ENCODE measurements at places on chromosomes 2 and 18. TPM values are rescaled to one million over a fixed set of nuclear protein-coding genes. Genes with fewer than 3 reads are reported as not detected.
A peak's percentile ranks its signal among the peaks of the same experiment; 100 is the strongest.

DNA sequence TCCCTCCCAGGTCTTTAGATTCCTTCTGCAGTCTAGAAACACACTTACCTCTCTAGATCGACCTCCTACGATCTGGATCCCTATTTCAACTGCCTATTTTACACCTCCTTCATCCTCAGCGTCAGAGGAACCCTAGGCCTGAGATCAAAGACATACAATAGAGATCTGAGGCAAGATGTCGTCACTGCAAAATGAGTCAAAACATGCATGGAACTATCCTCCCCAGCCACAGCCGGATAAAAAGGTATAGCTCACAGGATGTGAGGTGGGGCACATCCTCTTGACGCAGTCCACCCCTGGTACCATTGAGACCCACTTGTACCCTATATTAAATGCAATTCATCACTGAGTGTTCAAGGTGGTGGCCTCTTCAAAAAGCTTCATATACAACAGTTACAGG is 63.7 kb upstream of the DNAJC10 start:
- H3K4me3 ChIP-seq = no peak overlapping the region
- no peaks in the 10 kb centered on the region for H3K4me1 ChIP-seq
- DNase-seq = no peak
- no peaks in the 10 kb centered on the region for H3K27me3 ChIP-seq
- no peaks in the 10 kb centered on the region for H3K36me3 ChIP-seq
- no peak overlapping the region for H3K27ac ChIP-seq

- peaks cover 83% of the 10 kb centered on the region for H3K27me3 ChIP-seq
- H3K27ac ChIP-seq = no peak overlapping the region
- no peak overlapping the region for H3K4me3 ChIP-seq
- no peaks in the 10 kb centered on the region for H3K4me1 ChIP-seq
- H3K36me3 ChIP-seq = no peaks in the 10 kb centered on the region
Measured at GRCh38 chr2:60569680-60570111, 16.2 kb upstream of the BCL11A start.

DNA sequence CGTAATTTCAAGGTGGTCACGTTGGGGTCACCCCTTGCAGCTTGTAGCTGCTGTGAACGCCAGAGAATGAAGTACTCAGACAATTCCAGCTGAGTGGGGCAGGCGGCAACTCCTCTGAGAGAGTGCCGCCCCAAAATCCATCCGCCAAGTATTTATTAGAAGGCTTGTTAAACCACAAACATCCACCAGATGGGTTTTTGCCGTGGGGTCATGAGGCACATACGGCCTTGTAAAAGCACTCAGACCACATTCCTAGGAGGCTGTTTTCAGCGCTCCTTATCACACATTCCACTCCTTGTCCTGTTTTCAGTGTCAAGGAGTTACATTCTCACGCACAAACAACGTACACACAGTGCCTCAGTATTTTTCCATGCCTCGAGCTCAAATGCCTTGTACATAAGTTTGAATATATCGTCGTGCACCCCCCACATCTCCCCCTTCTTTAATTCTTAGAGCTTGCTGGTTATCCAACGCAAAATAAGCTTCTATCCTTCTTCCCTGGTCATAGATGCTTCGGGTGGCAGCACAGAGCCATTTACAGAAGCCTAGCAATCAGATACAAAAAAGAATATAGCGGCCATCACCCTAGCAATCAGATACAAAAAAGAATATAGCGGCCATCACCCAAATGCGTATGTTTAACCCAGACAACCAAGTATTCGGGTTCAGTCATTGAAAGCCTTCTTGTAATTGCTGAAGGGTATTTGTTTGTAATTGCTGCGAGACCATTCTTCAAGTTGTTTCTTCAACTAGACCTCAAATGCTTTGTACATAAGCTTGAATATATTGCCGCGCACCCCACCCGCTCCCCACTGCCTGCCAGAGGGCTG is 7.3 kb downstream of the ALPP start:
- H3K4me1 ChIP-seq = peaks cover 14% of the 10 kb centered on the region
- peak overlapping the region; percentile 30 for H3K4me3 ChIP-seq
- no peaks in the 10 kb centered on the region for H3K27me3 ChIP-seq
- peak; percentile 77 for DNase-seq
- no peaks in the 10 kb centered on the region for H3K36me3 ChIP-seq

The IL1RL1 gene
- 4.9 TPM for total RNA-seq

- no peaks in the 10 kb centered on the region for H3K27me3 ChIP-seq
- peak; percentile 79 for DNase-seq
- H3K4me3 ChIP-seq = no peak overlapping the region
- peak overlapping the region; percentile 45 for H3K27ac ChIP-seq
Measured at GRCh38 chr2:146806364-146807005, 1038.3 kb upstream of the ACVR2A start.

DNA sequence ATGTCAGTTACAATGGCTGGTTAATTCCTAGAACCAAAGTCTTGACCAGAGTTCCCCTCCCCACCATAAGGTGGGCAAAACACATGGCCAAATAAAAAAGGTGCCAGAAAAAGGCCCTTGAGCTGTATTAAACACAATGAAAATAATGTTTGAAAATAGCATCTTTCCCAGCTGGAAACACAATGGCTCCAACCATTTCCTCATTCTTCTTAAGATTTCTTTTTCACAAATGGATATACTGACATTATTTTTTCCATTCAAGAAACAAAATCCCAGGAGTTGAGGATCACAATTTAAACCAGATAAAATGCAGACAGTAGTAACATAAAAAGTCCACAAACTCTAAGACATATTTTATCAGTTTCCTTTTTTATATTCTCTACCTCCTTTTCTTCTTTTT is 143.8 kb downstream of the EXOC6B start:
- no peaks in the 10 kb centered on the region for H3K36me3 ChIP-seq
- no peak overlapping the region for H3K4me3 ChIP-seq
- no peak for DNase-seq

The ZNF396 gene
- total RNA-seq = 0.95 TPM

The EFR3B gene
- total RNA-seq = 4.6 TPM

DNA sequence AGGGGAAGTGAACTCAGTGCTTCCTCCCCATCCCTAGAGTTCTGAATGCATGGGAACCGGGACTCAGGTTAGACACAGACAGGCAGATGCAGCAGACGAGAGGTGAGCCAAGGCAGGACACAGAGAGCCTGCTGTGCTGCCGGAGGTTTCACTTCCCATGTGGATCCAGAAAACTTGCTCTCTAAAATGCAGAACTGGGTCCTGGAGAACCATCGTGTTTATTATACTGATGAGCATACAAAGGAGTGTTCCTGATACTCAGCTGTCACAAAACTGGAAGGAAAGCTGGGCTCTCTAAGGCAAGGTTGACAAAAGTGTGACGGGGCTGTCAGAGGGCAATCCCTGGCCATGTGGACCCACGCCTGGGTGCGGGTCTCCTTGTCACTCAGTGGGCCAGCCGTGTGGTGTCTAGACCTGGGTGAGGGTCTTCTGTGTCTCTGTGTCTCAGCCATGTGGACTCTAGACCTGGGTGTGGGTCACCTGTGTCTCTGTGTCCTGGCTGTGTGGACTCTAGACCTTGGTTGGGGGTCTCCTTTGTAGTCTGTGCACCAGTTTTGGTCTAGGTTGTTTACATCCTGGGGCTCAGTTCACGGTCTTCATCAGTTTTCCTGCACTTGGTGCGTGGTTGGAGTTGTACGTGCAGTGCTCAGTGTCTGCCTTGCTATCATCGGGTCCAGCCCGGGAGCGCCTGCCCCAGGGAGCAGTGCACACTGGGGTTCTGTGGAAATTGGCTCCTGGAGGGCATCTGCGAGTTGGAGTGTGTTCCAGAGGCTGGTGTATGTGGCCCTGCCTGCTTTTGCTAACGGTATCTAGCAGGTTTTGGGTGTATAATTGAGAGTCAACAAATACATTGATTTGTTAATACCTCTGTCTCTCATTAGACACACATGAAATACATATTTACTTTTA is 141.1 kb downstream of the ATP9B start:
- H3K27ac ChIP-seq = no peak overlapping the region
- H3K4me1 ChIP-seq = peaks cover 6% of the 10 kb centered on the region
- no peaks in the 10 kb centered on the region for H3K27me3 ChIP-seq
- H3K36me3 ChIP-seq = no peaks in the 10 kb centered on the region

GRCh38 chr2:44295633-44296359 is 20.5 kb downstream of the SLC3A1 start:
- no peaks in the 10 kb centered on the region for H3K36me3 ChIP-seq
- no peak overlapping the region for H3K4me3 ChIP-seq
- H3K27me3 ChIP-seq = no peaks in the 10 kb centered on the region
- no peak for DNase-seq
- peaks cover 17% of the 10 kb centered on the region for H3K4me1 ChIP-seq
